ENCODE measurements at places on chromosomes 6 and 20. TPM values are rescaled to one million over a fixed set of nuclear protein-coding genes. Genes with fewer than 3 reads are reported as not detected.

Gene EFCAB8
- 0.71 TPM for total RNA-seq

Gene C20orf202
- total RNA-seq = not detected

GRCh38 chr6:72464246-72464645 lies 157.6 kb upstream of the KCNQ5 start:
- DNase-seq = no peak

GRCh38 chr6:61977099-61977498 lies 308.9 kb downstream of the KHDRBS2 start:
- DNase-seq = no peak

Gene ARFGEF2
- 39.0 TPM for total RNA-seq

Gene SLC24A3
- total RNA-seq = 0.07 TPM
